Aorta (tissue), 5 donors: ENCODE measurements at places on chromosomes 1 and 21. TPM values are rescaled to one million over a fixed set of nuclear protein-coding genes. Genes with fewer than 3 reads are reported as not detected.

DNA sequence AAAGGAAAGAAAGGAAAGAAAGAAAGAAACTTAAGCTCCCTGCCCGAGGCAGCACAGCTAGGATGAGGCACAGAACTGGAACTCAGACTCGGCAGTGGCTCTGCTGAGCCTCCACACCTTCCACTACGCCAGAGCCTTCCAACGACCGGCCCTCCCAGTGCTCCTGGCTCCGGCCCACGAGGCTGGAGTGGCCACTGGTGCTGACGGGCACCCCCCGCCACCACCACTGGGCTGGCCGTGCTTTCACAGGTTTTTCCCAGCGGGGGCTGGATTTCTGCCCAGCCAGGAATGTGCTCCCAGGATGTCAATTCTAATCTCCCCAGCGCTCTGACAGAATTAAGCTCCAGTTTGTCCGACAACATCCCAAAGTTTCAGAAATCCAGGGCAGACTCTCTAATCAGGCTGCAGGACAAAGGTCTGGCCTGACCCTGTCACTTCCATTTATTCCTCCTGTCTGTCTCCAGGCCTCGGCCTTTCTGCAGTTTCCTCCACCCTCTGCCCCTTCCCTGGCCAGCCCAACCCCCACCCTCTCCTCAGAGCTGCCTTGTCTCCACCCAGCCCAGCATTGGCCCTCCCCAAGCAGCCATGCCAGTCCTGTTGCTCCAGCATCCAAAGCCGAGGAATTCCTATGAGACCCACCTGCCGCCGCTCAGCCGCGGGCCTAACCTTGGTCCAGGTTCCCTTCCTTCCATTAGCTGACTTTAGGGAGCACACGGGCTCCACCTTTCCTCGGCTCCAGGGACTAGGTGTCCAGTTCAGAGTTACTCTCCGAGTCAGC, 81.9 kb downstream of the CASZ1 start:
- peak; percentile 85 for DNase-seq
- no peaks in the 10 kb centered on the region for H3K36me3 ChIP-seq
- no peak overlapping the region for H3K27ac ChIP-seq
- no peaks in the 10 kb centered on the region for H3K4me1 ChIP-seq
- H3K27me3 ChIP-seq: no peaks in the 10 kb centered on the region

Gene GBP7
- total RNA-seq: 0.21 TPM

GRCh38 chr21:35479529-35479928, 430.4 kb upstream of the RUNX1 start:
- H3K36me3 ChIP-seq: no peaks in the 10 kb centered on the region
- H3K4me1 ChIP-seq: no peaks in the 10 kb centered on the region

DNA sequence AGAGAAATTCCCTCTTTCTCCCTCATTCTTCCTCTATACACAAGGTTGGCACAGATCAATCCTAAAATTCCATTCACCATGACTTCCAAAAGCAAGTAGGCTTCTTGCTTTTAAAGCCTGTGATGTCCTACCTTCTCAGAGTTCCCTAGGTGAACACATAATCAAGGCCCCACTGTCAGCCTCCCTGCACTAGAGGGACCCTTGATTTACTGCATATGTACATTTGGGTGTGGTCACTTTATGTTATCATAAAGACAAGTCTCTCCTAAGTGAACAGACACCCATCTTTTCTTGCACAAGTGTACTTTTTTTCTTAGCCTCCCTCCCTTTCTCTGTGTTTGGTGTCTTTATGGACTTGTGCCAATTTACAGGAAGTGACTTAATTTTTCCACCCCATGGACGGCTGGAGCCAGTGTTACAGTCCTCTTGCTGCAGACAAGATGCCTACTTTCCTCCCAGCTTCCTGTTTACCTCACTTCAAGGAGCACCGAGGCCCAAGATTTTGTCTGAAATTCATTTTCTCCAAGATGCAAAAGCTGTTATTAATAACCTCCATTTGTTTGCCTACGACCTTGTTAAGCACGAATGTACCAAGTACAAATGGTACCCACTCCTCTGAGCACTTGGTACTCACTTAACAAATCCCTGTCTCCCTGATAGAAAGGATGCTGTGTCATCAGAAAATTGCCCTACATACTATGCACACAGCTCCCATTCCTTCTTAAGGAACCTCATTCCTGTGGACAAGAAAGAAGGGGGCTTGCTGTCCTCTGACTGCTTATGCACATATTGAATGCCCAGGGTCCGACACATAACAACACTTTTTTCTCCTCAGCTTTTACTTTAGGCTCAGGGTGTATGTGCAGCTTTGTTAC, 82.8 kb upstream of the SLC44A3 start:
- H3K27me3 ChIP-seq: no peaks in the 10 kb centered on the region
- DNase-seq: no peak
- no peaks in the 10 kb centered on the region for H3K36me3 ChIP-seq
- no peak overlapping the region for H3K4me3 ChIP-seq

GRCh38 chr1:47059376-47059775, 7.7 kb upstream of the CYP4Z1 start:
- H3K4me3 ChIP-seq: no peak overlapping the region
- no peaks in the 10 kb centered on the region for H3K27me3 ChIP-seq
- H3K4me1 ChIP-seq: no peaks in the 10 kb centered on the region
- DNase-seq: no peak

Gene TRABD2B
- total RNA-seq: 13.3 TPM

- H3K27me3 ChIP-seq: no peaks in the 10 kb centered on the region
- no peak overlapping the region for H3K27ac ChIP-seq
- H3K4me3 ChIP-seq: no peak overlapping the region
- no peaks in the 10 kb centered on the region for H3K36me3 ChIP-seq
Observed at GRCh38 chr21:39650801-39651200, 38.1 kb downstream of the B3GALT5 start.

Gene FMO2
- total RNA-seq: 213 TPM

Gene LAPTM5
- total RNA-seq: 114 TPM

- H3K27ac ChIP-seq: no peak overlapping the region
- no peaks in the 10 kb centered on the region for H3K36me3 ChIP-seq
- H3K4me1 ChIP-seq: no peaks in the 10 kb centered on the region
- H3K4me3 ChIP-seq: no peak overlapping the region
- no peak for DNase-seq
Observed at GRCh38 chr1:20405051-20405754, 80.8 kb downstream of the CAMK2N1 start.

Gene SIPA1L2
- total RNA-seq: 11.3 TPM

DNA sequence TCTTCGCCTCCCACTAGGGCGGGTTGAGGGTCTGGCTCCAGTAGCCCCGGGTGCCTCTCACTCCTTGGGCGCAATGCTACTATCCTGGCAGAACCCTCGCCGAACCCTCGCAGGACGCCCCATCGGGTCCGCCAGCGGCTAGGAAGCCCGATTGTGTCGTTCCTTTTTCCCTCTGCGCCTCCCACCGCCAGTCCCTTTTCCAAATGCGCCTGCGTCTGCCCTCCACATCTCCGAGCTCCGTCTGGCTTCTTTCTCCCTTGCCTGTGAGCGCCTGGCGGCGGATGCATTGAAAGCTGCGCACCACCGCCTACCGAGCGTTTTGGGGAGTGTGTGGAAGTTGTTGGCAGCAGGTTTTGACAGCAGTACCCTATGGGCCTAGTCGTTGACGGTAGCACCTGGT, 1.0 kb upstream of the DIRAS3 start:
- peak; percentile 62 for DNase-seq
- H3K4me1 ChIP-seq: no peaks in the 10 kb centered on the region
- H3K4me3 ChIP-seq: no peak overlapping the region
- no peak overlapping the region for H3K27ac ChIP-seq

Gene CLDN17
- total RNA-seq: not detected

DNA sequence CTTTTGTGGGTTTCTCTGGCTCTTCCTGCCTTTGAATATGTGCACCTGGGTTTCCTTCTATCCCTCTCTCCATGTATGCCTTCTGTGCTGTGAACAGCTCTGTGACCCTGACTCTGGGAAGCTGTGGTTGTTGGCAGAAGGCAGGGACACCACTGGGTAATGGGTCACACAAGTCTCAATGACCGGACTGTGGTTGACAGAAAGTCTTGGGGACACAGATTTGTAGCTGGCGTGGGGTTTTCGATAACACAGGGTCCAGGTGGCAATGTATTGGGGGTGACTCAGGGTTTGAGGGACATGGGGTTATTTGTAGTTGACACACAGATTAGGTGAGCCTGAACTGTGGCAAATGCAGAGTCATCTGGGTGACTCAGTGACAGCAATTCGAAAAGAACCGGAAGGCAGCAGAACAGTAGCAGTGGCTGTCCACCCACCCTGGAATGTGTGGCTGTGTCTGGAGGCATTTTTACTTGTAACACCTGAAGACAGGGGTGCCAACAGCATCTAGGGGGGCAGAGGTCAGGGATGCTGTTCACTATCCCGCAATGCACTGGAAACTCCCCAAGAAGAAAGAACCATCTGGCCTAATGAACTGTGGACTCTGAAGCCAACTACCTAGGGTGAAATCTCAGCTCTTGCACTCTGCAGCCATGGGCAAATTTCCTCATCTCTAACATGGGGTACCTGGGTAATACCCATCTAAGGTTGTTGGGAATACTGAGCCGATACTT, 13.0 kb upstream of the SLC6A9 start:
- H3K4me1 ChIP-seq: no peaks in the 10 kb centered on the region
- no peaks in the 10 kb centered on the region for H3K27me3 ChIP-seq
- no peak overlapping the region for H3K27ac ChIP-seq
- no peak for DNase-seq
- H3K36me3 ChIP-seq: no peaks in the 10 kb centered on the region

Gene PGM1
- 63.5 TPM for total RNA-seq

Gene MASP2
- not detected for total RNA-seq

Gene PTGS2
- total RNA-seq: 10.3 TPM

- H3K27me3 ChIP-seq: no peaks in the 10 kb centered on the region
- no peak overlapping the region for H3K27ac ChIP-seq
- H3K4me3 ChIP-seq: no peak overlapping the region
Observed at GRCh38 chr1:188056011-188056410, 1227.3 kb downstream of the PLA2G4A start.

Gene DNAJC11
- 30.0 TPM for total RNA-seq

DNA sequence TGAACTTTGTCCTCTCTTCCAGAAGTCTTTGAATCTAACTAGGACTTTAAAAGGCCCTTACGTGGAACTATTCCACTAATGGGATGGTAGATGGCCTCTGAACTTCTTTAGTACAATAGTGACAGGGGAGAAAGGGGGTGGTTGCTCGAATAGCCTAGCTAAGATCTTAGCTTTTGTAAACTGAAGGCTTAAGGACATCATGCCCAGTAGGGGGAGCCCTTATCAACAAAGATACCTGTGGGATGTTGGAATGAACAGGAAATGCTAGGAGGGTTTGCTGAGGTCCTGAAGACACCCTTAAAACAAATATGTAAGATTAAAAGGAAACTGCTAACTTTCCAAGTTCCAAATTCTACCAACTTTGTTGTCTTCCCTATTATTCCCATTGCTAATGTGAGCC, 33.2 kb downstream of the NHLH2 start:
- no peak overlapping the region for H3K4me3 ChIP-seq
- H3K4me1 ChIP-seq: no peaks in the 10 kb centered on the region
- no peaks in the 10 kb centered on the region for H3K27me3 ChIP-seq
- H3K27ac ChIP-seq: no peak overlapping the region

GRCh38 chr1:3469104-3469848, 14.8 kb downstream of the ARHGEF16 start:
- DNase-seq: peak; percentile 74
- no peak overlapping the region for H3K27ac ChIP-seq
- no peaks in the 10 kb centered on the region for H3K27me3 ChIP-seq
- no peaks in the 10 kb centered on the region for H3K4me1 ChIP-seq
- H3K4me3 ChIP-seq: no peak overlapping the region

Gene AGO1
- total RNA-seq: 27.7 TPM

Gene USP25
- total RNA-seq: 39.4 TPM

- no peaks in the 10 kb centered on the region for H3K4me1 ChIP-seq
- DNase-seq: no peak
- no peaks in the 10 kb centered on the region for H3K27me3 ChIP-seq
- no peak overlapping the region for H3K27ac ChIP-seq
- H3K36me3 ChIP-seq: no peaks in the 10 kb centered on the region
Observed at GRCh38 chr1:48493041-48493440, 21.0 kb upstream of the SPATA6 start.

Gene WNT4
- total RNA-seq: not detected

- H3K4me3 ChIP-seq: no peak overlapping the region
- no peaks in the 10 kb centered on the region for H3K27me3 ChIP-seq
- no peak for DNase-seq
- H3K27ac ChIP-seq: no peak overlapping the region
- no peaks in the 10 kb centered on the region for H3K36me3 ChIP-seq
Observed at GRCh38 chr1:96865731-96866685, 144.4 kb downstream of the PTBP2 start.

DNA sequence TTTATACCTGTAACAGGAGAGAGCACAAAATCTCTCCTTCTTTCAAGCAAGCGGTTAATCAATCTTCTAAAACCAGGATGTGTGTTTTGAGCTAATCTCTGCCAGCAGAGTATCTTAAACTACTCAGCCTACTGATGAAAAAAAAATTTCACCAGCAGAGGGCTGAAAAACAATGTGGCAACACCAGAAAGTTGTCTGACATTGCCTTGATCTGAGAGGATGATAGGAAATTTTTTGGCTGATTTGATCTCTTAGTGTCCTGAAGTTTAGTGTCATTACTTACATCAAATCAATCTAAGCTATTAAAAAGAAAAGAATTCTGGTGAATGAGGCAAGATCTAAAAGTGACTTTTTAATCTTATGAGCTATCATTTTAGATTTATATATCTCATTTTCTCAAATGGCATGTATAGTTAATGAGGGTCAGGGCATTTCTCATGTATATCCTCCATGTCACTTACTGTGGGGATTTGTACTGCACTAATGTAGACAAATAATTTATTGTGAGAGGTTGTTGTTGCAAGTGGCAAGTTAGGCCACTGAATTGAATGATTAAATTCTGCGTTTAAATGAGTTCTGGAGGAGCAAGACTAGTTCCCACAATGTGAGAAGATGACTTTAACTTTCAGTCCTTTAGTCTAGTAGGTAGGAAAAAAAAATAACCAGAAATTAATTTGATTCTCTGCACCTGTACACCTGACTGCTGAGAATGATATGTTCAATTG, 10.9 kb downstream of the ADAMTS1 start:
- H3K36me3 ChIP-seq: peaks cover 6% of the 10 kb centered on the region
- no peaks in the 10 kb centered on the region for H3K27me3 ChIP-seq
- DNase-seq: no peak

GRCh38 chr1:177586429-177586828, 383.4 kb downstream of the SEC16B start:
- no peaks in the 10 kb centered on the region for H3K4me1 ChIP-seq
- DNase-seq: no peak
- no peaks in the 10 kb centered on the region for H3K27me3 ChIP-seq
- H3K27ac ChIP-seq: no peak overlapping the region
- no peaks in the 10 kb centered on the region for H3K36me3 ChIP-seq
- H3K4me3 ChIP-seq: no peak overlapping the region
